Epithelial cell of prostate (primary cell): ENCODE measurements at places on chromosomes 12 and 14.

DNA sequence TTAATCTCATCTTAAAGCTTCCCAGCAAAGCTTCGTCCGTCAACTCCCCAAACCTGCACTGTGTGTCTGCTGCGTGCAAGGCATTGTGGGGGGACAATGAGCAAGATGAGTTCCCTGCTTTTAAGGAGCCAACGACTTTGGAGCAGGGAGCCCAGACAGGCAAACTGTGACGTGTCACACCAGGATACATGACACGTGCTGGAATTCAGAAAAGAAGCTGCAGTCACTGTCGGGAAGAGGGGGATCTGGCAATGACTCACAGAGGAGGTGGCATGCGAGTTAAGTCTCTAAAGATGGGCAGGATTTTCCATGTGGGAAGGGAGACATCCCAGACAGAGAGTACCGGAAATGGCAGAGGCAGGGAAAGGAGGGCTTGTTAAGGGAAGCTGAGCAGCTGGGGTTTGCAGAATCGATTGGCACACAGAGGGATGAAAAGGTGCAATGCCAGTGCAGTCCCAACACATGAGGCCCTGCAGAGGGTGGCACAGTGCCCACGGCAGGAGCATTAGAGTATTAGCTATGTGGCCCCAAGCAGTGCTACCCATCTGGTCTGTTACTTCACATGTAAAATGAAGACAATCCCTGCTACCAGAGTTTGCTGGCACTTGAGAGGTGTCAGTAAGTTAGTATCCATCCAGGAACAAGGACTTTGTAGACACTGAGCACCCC, 52.9 kb downstream of the SETD3 start:
- no peak for DNase-seq

DNA sequence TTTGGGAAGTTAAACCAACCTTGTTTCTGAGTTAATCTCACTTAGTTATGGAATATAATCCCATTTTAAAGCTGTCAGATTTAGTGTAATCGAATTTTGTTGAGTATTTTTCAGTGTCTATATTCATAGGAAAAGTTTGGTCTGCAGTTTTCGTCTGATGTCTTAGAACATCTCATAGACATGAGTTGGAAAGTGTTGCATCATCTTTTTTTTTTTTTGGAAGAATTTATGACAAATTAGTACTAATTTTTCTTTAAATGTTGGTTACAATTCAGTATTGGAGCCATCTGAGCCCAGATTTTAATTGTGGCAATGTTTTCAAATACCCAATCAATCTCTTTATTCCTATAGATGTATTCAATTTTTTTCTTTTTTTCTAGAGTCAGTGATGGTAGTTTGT, 27.9 kb downstream of the C12orf50 start:
- DNase-seq = no peak

DNA sequence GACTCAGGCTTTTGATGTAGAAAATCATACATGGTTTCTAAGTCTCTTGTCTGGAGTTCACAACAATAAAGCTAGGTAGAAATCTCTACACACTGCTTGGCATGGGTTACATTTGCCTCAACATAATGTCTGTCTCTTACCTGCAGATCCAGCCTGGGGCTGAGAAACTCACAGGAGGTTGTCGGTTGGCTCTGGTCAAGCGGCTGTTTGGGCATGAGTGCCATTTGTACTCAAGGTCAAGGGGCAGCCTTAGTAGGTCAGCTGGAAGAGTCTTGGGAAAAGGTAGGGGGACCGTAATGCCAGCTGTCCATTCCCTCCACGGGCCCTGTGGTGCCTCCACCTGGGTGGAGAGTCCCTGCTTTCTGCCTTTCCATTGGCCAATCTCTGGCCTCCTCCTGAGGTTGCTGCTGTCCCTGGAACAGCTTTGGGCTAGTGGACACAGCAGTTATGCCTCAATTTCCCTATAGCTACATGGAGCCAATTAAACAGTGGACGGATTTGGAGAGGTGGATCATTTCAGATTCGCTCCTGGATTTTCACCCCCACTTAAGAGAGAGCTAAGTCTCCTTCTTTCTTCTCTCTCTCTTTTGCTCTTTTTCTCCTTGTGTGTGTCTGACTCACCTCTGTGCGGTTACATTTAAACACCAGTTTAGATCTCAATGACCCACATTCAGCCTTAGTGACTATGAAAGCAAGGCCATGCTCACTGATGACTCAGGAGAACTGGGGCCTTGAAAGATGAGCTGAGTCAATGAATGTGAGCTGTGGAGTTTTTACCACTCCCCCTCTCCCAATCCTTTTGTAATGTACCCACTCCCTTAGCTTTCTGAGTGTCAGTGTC, 132.8 kb upstream of the HIF1A start:
- peak; percentile 99 for DNase-seq

DNA sequence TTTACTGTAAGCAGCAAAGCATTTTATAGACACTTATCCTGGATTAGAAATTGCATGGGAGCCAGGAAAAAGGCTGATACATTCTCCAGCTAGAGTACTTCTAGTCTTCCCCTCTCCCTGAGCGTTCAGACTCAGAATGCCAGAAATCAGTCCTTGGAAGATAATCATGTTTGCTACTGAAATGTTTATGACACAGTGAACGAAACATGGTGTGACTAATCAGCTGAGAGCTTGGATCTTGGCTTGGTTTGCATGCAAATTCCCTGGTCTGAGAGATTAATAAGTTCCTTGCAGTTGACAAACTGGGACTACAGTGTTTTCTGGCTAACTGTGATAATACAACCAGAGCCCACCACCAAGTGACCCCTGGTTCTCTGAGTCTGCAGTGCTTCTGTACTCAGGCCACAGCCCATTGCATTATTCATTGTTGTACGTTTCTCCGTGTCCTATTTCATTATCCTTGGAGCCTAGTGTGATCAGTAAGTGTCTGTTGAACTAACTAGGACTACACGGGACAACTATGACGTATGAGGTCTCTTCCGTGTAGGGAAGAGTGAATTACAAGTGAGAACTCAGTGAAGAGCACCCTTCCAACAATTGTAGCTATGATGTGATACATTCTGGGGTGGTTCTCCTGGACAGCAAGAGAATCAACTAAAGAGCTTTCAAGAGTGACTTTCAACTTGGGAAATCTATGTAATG, 34.6 kb upstream of the EVL start:
- peak; percentile 31 for DNase-seq

GRCh38 chr14:44108601-44109000, 398.5 kb downstream of the FSCB start:
- DNase-seq = peak; percentile 75

DNA sequence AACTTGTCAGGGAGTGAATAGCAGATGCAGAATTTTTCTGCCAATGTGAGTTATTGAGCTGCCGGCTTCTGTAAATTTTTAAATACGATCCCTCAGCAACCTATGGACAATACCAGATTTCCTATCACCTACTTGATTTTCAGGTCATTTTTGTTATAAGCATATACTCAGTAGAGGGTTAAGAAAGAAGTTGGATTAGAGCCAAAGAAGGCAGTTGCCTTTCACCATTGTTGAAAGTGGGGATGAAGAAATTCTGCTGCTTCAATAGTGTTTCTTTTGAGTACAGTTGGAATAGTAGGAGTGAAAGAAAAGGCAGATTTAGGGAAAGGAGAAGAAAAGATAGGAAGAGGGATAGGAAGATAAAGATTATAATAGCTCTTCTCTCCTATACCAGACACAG, 197.1 kb downstream of the ATP23 start:
- DNase-seq = no peak

DNA sequence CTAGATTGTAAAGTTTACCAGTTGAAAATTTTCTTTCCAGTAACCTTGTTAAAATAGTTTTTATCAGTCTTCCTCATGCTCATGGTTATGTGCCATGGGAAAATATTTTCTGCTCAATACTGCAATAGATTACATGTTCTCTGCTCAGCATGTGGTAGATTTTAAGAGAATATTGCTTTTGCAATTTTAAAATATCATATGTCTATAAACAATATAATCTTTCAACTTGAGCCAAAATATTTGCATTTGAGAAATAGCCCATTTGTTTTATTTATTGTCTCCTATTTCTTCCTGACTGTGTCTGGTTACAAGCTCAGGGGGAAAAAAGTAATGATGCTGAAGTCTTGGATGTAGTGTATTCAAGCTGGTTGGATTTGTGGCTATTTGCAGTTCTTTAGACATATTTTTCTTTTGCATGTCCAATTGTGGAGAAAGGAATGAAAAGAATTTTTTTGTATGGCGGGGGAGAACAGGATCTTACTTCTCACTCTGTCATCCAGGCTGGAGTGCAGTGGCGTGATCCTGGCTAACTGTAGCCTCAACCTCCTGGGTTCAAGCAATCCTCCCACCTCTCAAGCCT, 342.6 kb upstream of the NAV3 start:
- DNase-seq = no peak

DNA sequence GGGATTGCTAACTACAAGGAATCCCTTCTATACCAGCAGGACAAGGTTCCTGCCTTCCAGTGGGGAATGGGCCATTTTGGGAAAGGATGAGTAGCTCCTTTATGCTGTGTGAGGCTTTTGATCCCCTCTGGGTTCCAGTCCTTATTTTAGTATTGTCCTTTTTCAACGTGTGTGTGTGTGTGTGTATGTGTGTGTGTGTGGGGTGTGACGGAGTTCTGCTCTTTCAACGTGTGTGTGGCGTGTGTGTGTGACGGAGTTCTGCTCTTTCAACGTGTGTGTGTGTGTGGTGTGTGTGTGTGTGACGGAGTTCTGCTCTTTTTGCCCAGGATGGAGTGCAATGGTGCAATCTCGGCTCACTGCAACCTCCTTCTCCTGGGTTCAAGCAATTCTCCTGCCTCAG, 27.4 kb downstream of the RAB35 start:
- no peak for DNase-seq

DNA sequence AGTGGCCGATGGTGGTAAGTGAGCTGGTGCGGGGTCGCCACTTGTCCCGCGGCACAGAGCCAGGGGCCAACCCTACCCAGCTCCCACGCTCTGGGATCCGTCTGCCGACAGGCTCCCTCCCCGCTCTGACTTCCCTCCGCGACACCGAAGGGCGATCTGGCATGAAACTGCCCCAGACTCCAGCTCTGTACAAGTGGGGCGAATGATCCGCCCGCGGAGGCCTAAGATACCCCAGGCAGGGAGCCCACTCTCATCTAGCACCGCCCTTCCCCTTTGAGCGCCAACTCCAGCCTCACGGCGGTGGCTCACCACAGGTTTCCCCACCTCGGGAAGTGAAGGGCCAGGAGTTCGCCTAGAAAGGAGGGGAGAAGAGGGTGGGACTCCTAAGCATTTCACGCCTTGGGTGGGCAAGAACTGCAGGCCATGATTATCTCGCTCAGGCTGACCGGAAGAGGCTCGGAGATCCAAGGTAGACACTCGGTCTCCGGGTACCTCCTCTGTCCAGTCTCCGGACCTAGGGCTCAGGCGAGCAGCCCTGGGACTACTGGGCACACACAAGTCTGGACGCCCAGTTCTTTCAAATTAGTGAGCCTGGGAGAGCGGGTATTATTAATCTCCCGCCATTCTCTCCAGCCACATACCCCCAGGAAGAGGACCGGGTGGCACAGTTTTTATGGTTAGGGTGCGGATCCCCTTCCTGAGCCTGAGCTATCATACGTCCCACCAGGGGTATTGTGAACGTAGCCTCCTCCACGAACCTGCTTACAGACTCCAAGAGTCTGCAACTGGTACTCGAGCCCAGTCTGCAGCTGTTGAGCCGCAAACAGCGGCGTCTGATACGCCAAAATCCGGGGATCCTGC, 849 bp downstream of the WNT1 start:
- DNase-seq = no peak

- no peak for DNase-seq
Observed at GRCh38 chr14:105576525-105577088, 50.2 kb downstream of the TMEM121 start.

DNA sequence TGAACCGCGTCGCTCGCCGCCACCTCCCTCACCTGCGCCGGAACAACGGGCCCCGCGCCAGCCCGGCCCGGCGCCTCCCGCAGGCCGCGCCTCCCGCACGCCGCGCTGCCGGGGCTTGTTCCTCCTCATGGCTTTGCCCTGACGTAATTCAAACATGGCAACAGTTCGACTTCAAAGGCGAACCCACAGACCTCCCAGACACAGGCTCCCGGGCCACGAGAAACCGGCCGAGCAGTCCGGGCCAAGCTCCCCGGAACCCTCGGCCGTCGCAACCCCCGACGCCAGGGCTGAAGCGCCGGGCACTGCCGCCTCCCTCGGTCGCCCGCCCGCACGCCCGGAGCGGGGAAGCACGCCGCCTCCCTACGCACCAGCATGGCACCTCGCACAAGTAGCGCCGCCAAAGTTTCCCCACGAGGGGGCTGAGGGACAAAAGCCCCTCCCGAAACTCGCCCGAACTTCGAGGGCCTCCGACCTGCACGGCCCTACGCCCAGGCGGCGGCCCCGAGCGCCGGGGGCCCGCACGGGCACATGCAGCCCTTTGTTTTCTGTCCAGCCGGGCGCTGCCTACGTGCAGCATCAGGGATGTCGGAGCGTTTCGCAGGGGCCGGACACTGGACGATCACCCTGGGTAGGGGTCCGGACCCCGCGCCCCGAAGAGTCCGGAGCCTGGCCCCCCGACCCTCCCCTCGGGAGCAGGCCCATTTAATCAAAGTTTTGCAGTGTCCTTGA, 1.7 kb downstream of the SINHCAF start:
- DNase-seq = peak; percentile 46

- DNase-seq = no peak
Observed at GRCh38 chr14:101875727-101876554, 88.4 kb upstream of the DYNC1H1 start.

DNA sequence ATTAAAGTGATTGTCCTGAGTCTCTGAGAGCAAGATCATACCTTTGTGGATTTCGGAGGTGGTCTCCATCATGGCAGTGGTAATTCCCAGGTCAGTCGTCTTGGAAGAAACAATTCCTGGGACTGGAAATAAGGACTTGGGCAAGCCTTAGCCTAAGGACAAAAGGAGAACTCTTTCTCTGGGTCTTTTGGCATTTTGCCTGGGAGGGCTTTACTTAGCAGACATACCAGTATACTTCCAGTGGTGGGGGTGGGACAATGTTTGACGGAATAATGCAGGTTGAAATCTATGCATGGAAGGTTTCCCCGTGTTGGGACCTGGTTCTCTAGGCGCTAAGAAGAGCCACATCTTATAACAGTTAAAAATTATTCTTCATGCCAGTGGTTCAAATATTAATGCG, 70.4 kb upstream of the USP44 start:
- no peak for DNase-seq

GRCh38 chr12:103677341-103677740, 90.3 kb downstream of the STAB2 start:
- DNase-seq = no peak

DNA sequence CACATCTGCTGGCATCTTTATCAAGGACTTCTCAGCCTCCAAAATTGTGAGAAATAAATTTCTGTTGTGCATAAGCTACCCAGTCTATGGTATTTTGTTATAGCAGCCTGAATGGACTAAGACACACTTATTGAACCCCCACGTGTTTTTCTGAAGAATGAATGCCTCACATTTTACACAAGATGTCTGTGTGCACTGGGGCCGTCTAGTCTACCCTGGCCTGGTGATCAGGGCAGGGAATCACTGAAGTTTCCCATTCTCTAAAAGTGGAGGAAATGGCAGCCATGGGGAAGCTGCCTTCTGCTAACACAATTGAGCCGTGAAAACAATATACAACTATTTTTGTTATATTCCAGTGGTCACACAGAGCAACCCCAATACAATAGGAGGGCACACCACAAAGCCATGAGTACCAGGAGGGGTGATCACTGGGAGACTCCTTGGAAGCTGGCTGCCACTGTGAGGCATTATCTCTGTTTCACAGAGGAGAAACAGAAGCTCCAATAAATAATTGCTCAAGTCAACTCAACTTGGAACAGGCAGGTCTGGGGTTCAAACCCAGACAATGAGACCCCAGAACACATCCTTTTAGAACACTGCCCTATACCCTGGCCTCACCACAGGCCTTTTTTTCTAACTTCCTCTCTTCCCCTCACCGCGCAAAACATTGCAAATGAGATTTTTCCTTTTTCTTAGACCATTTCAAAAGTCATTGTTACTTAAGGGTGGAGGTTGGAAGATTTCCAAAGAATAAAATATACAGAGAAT, 18.3 kb upstream of the LTA4H start:
- no peak for DNase-seq
